SJSA1 (cell line): ENCODE measurements at places on chromosomes 3 and 15.

GRCh38 chr3:176964661-176965060 is 232.6 kb downstream of the TBL1XR1 start:
- H3K36me3 ChIP-seq = no peaks in the 10 kb centered on the region
- no peak overlapping the region for H3K27ac ChIP-seq
- H3K4me1 ChIP-seq = no peaks in the 10 kb centered on the region
- no peaks in the 10 kb centered on the region for H3K27me3 ChIP-seq
- H3K4me3 ChIP-seq = no peak overlapping the region

DNA sequence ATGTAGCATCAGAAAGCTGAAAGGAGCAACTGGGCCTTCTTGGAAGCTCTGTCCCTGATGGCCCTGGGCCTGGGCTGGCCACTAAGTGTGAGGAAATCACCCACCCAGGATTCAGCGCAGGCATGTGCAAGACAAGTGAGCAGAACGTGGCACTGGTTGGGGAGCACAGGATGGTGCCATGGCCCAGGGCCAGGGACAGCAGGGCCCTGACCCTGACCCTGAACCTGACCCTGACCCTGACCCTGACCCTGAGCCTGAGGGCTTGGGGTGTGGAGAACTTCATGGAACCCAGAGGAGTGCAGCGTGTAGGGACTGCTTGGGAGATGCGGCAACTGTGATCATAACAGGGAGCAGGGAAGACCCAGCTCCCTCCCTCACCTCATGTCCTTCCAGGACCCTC is 5.9 kb upstream of the ALDH1L1 start:
- H3K27me3 ChIP-seq = peaks cover 12% of the 10 kb centered on the region
- H3K4me1 ChIP-seq = no peaks in the 10 kb centered on the region
- no peak overlapping the region for H3K27ac ChIP-seq
- no peaks in the 10 kb centered on the region for H3K36me3 ChIP-seq
- no peak overlapping the region for H3K4me3 ChIP-seq

DNA sequence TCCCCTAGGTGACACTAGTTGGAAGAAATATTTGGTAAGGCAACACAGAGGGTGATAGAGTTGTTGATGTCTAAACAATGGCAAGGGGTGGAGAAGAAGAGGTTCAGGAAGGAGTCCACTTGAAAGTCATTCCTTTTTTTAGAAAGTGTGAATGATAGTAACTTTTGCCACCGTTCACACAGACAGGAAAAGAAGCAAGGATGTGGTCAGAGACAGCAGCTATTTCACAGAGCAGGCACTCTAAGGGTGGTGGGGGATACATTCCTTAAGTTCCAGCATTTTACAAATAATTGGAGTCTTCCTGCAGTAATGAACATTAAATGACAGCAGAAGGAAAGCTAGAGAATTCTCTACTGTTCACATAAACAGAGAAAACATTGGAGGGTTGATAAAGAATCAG is 75.4 kb upstream of the ZNF385D start:
- H3K4me1 ChIP-seq = no peaks in the 10 kb centered on the region
- no peak overlapping the region for H3K27ac ChIP-seq
- no peaks in the 10 kb centered on the region for H3K36me3 ChIP-seq
- H3K4me3 ChIP-seq = no peak overlapping the region

GRCh38 chr3:64848822-64849221 is 161.0 kb upstream of the ADAMTS9 start:
- no peaks in the 10 kb centered on the region for H3K27me3 ChIP-seq
- no peaks in the 10 kb centered on the region for H3K4me1 ChIP-seq
- H3K27ac ChIP-seq = no peak overlapping the region
- H3K4me3 ChIP-seq = no peak overlapping the region

GRCh38 chr3:51620543-51620942 is 50.5 kb upstream of the TEX264 start:
- no peak overlapping the region for H3K4me3 ChIP-seq
- no peaks in the 10 kb centered on the region for H3K4me1 ChIP-seq

GRCh38 chr3:69791106-69791505 is 51.8 kb downstream of the MITF start:
- no peak for DNase-seq
- peaks cover 35% of the 10 kb centered on the region for H3K4me1 ChIP-seq
- H3K4me3 ChIP-seq = no peak overlapping the region
- no peak overlapping the region for H3K27ac ChIP-seq
- H3K36me3 ChIP-seq = no peaks in the 10 kb centered on the region

- H3K27ac ChIP-seq = no peak overlapping the region
- no peak for DNase-seq
- no peak overlapping the region for H3K4me3 ChIP-seq
- no peaks in the 10 kb centered on the region for H3K36me3 ChIP-seq
- H3K27me3 ChIP-seq = no peaks in the 10 kb centered on the region
These were observed 147.2 kb downstream of the OR4M2 start for GRCh38 chr15:22227411-22228100.

GRCh38 chr3:154324919-154325318 is 632 bp upstream of the DHX36 start:
- H3K4me3 ChIP-seq = peak overlapping the region; percentile 58
- no peaks in the 10 kb centered on the region for H3K27me3 ChIP-seq

GRCh38 chr3:129304146-129304961 is 25.7 kb downstream of the HMCES start:
- no peaks in the 10 kb centered on the region for H3K27me3 ChIP-seq
- peaks cover 34% of the 10 kb centered on the region for H3K36me3 ChIP-seq
- H3K4me1 ChIP-seq = no peaks in the 10 kb centered on the region
- no peak overlapping the region for H3K27ac ChIP-seq

DNA sequence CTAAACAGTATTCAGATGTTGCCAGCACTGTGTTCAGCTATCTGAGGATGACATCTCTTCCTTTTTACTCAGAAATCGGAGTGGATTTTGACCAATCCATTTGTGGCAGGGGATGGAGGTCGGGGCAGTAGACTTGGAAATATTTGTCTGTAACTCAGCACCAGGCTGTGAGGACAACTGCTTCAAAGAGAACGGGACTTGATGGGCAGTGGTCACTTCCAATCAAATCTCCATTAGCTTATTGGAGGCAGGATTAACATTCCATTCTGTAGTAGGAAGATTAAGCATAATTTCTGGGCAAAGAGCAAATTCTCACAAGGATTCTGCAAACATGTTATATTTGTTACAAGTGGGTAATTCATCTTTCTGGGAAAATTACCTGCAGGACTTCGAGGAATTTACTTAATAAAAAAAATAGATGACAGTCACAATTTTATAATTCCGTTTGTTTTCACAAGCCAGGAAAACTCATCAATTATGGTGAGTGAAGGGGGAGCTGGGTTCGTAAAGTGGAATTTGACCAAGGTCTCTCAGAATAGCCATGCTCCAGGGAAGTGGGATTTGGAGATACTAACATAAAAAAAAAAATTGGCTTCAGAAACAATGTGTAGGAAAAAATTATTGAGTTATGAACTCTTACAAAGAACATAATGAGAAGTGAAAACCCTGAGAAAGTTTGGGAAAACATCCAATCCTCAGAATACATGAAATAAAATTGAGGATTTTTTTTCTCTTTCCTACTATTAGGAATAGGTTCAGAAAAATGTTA is 18.1 kb downstream of the CRABP1 start:
- no peaks in the 10 kb centered on the region for H3K4me1 ChIP-seq

DNA sequence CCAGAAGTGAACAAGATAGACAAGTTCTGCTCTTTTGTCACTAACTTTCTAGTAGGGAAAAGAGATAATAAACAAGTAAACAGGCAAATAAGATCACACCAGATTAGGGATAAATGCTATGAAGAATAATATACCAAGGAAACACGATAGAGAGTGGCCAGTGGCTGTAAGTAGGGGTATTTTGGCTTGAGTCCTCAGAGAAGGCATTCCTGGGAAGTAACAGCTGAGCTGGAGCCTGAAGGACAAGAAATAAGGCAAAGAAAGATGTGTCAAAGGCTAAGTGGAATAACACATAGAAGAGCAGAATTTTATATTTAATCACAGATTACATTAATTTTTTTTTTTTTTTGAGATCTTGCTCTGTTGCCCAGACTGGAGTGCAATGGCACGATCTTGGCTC is 366.2 kb downstream of the ZIC1 start:
- H3K36me3 ChIP-seq = no peaks in the 10 kb centered on the region
- H3K4me1 ChIP-seq = no peaks in the 10 kb centered on the region
- no peak overlapping the region for H3K27ac ChIP-seq
- no peak overlapping the region for H3K4me3 ChIP-seq

DNA sequence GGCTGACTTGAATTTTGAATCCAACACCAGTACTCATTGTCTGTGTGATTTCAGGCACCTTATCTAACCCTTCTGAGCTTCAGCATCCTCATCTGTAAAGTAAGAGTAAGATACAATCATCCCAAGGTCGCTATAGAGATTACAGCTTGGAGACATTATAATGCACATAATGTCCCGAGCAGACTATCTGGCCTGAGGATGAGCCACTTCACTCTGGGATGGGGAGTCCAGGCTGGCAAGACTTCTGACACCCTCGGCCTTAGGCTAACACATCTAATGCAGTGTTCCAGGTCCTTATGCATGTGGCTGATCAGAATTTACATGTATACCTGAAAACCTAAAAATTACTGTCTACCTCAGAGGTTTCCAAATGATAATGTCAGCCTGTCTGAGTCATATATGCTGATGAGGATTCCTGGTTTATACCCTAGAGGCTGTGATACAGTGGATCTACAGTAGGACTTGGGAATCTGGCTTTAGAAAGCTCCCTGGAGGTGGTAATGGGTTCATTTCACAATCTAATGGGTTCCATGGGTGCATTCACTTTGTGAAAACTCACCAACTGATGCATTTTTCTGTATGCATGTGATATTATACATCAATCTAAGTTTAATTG is 229.0 kb upstream of the SLCO3A1 start:
- H3K4me1 ChIP-seq = no peaks in the 10 kb centered on the region
- H3K27me3 ChIP-seq = no peaks in the 10 kb centered on the region
- H3K36me3 ChIP-seq = no peaks in the 10 kb centered on the region
- no peak overlapping the region for H3K27ac ChIP-seq
- DNase-seq = no peak

DNA sequence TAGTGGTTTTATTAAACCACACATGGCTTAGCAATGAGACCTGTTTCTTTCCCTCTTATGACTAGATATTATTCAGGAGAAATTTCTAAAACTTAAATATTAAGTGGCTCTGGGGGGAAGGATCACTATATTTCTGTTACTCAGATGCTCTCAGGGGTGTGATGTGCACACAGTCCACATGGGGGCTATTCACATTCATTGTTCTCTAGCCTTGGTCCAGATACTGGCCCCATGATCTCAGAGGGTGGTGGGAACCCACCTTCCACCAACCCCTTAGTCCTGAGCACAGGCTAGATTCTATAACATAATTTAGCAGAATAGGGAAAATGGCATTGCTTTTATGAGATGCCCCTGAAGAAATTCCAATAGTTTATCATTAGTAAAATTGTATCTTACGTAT is 149.0 kb upstream of the ST8SIA2 start:
- no peak for DNase-seq
- no peaks in the 10 kb centered on the region for H3K36me3 ChIP-seq
- no peaks in the 10 kb centered on the region for H3K4me1 ChIP-seq
- H3K27me3 ChIP-seq = no peaks in the 10 kb centered on the region; the same call in 1 of the 2 replicates
- H3K27ac ChIP-seq = no peak overlapping the region
- no peak overlapping the region for H3K4me3 ChIP-seq

GRCh38 chr3:89114841-89115223 is 7.4 kb downstream of the EPHA3 start:
- no peaks in the 10 kb centered on the region for H3K36me3 ChIP-seq
- H3K27ac ChIP-seq = no peak overlapping the region
- H3K27me3 ChIP-seq = no peaks in the 10 kb centered on the region
- no peak for DNase-seq
- H3K4me1 ChIP-seq = no peaks in the 10 kb centered on the region

DNA sequence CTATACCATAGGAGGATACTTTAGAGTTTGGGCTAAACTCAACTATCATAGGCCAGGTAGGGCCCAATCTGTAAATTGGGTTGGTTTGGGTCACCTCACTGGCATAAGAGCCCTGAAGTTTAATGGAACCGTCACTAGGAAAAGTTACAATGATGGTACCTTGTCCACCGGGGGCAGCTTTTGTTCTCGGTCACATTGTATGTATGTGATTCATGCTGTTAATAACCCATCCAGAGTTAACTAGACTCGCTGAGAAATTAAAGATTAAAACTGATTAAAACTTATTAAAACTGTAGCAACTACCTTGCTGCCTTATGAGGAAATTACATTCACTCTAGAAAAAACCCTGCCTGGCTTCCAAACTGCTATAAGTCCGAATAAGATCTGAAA is 145.0 kb upstream of the TMCO5A start:
- no peak overlapping the region for H3K4me3 ChIP-seq
- H3K27ac ChIP-seq = no peak overlapping the region
- no peak for DNase-seq

GRCh38 chr3:7876741-7877297 is 624.8 kb upstream of the LMCD1 start:
- H3K36me3 ChIP-seq = no peaks in the 10 kb centered on the region
- no peaks in the 10 kb centered on the region for H3K27me3 ChIP-seq
- H3K4me3 ChIP-seq = no peak overlapping the region
- H3K27ac ChIP-seq = no peak overlapping the region

- peaks cover 7% of the 10 kb centered on the region; the same call in 1 of the 2 replicates for H3K27me3 ChIP-seq
- H3K4me1 ChIP-seq = no peaks in the 10 kb centered on the region
- no peak for DNase-seq
These were observed at the start of gene ROBO1 for GRCh38 chr3:79767905-79768267. Gene ROBO1 (minus strand): TSS chr3:79767998.

GRCh38 chr3:148453781-148454191 is 243.9 kb upstream of the AGTR1 start:
- H3K4me3 ChIP-seq = no peak overlapping the region
- H3K36me3 ChIP-seq = no peaks in the 10 kb centered on the region
- no peaks in the 10 kb centered on the region for H3K27me3 ChIP-seq
- DNase-seq = no peak

DNA sequence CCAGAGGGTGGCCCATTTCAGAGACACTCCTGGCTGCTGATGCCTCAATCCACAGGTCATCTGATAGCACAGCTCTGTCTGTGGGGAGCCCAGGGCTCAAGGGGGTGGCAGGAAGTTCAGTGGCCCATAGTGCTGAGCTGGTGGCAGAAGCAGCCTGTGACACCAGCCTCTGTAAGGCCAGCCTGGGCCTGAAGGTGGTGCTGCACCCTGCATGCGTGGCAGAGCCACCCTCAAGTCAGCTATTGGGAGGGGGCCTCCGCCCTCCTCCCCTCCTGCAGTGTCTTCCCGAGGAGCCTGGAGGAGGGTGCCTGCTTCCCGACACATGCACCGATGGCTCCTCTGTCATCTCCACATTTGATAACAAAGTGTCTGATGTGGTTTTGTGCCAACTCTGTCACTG is 3.0 kb downstream of the PLA1A start:
- no peak for DNase-seq
- H3K27me3 ChIP-seq = no peaks in the 10 kb centered on the region
- H3K27ac ChIP-seq = no peak overlapping the region
- no peaks in the 10 kb centered on the region for H3K36me3 ChIP-seq

DNA sequence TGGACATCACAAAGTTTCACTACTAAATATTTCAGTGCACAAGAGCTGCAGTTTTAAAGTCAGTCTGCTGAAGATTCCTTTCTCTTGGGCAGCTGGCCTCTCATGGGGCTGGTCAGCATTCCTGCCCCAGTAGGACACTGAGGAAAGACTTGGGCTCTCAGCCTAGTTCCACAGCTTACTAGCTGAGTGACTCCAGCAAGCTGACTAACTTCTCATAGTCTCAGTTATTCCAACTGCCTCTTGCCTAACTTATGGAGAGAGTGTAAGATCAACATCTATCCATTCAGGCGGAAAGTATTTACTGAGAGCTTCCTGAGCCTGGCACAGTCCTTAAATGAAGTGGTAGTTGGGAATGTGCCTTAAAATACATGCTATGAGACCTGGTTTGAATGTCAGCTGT is 27.0 kb downstream of the TM4SF4 start:
- DNase-seq = no peak
- no peak overlapping the region for H3K27ac ChIP-seq
- no peaks in the 10 kb centered on the region for H3K36me3 ChIP-seq
